ENCODE measurements at places on chromosomes 5 and 9.

- no peak for DNase-seq
Observed at GRCh38 chr5:58940446-58940845, 357.6 kb downstream of the RAB3C start.

GRCh38 chr5:31639481-31640411 lies 815 bp downstream of the PDZD2 start:
- DNase-seq = no peak

DNA sequence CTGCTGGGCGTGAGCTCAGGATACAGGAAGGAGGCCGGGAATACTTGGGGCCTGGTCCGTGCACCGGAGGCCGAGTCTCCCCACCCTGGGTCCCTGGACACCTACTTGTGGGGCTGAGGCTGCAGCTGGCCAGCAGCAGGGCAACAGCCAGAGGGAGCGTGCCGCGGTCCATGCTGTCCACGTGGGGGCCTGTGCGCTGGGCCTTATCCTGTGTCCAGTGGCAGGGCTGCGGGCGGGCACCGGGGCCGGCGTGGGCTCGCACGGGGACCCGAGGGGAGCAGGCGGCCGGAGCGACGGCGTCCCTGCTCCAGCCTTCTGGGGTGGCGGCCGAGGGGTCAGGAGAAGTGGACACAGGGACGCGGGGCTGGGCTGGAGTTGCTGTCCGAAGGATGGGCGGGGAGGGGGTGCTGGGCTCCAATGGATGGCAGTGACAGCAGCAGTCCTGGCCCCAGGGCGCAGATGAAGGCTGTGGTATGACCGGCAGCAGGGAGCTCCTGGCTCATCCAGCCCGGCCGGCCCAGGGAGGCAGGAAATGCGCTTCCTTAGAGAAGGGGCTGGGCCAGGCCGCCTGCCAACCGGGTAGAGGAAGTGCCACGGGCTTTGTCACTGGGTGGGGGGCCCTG lies at the start of gene ENG:
Gene ENG, minus strand, starts transcription at position 475 of the 623 bp plus-strand sequence. Its CDS starts 303 bp downstream, at position 172.
- DNase-seq = no peak

DNA sequence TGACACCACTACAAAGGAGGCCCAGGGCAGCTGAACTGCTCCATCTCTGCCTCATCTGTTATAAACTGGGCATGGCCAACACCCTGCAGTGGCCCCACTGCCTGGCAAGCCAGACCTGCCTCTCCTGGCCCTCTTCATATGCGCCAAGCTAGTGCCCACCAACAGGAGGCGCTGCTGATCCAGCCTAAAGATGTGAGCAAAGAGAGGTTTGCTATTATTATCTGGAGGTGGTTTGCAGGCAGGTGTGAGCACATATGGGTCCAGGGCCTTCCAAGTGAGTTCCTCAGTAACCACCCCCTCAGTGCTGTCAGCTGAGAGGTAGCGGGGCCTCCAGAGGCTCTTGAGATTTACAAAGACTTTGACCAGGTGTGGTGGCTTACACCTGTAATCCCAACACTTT lies 232.2 kb downstream of the SYK start:
- no peak for DNase-seq
